Kidney (tissue), 22 donors: ENCODE measurements at places on chromosomes 13 and 19. TPM values are rescaled to one million over a fixed set of nuclear protein-coding genes. Genes with fewer than 3 reads are reported as not detected.

- no peak for DNase-seq
These were observed 159.5 kb upstream of the SOX1 start for GRCh38 chr13:111907341-111907880.

- peak; percentile 80 for DNase-seq
These were observed 162.0 kb downstream of the EFNB2 start for GRCh38 chr13:106373304-106373988.

DNA sequence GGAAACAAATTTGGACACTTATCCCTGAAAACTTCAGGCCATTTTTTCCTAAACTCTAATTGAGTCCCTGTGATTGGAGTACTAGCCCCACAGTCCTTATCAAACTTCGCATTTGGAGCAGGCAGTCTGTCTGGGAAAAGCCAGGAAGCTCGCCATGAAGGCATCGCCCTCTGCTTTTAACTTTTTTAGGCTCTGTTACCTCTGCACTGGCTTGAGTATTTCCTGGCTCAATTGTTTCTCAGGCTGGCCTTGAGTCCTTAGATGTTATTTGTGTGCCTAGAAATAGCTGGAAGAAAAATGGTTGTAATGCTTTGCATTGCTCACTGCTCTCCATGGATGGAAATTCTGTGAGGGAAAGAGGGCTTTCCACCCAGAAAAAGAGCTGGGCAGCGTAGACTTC, 24.2 kb downstream of the ACTN4 start:
- DNase-seq: no peak

DNA sequence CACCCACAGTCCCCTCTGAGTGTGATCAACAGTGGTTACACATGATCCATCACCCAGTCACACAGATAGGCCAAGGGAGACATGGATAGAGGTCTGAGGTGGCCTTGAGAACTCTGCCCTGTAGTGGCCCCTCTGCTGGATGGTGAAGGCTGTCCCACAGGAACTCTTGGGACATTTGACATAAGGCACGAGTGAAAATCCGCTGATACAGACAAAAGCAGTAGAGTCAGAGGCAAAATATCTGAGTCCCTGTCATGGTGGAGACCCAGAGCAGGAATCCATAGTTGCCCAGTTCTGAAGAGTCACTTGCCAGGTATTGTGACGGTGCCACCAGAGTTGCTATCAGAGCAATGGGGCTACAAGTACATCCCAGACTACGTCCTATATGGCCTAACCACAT, 18.8 kb upstream of the SLC25A30 start:
- no peak for DNase-seq

DNA sequence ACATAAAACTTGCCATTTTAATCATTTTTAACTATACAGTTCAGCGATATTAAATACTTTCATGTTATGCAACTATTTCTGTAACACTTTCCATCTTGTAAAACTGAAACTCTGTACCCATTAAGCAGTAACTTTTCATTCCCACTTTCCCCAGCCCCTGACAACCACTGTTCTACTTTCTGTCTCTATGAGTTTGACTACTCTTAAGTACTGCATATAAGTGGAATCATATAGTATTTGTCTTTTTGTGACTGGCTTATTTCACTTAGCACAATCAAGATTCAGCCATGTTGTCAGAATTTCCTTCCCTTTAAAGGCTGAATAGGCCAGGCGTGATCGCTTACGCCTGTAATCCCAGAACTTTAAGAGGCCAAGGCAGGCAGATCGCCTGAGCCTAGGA, 56.2 kb downstream of the ARHGAP35 start:
- DNase-seq: no peak

ZNF14 gene
- total RNA-seq: 10.2 TPM

ALDH16A1 gene
- 31.8 TPM for total RNA-seq
